ENCODE measurements at places on chromosomes 13 and 19.
A peak's percentile ranks its signal among the peaks of the same experiment; 100 is the strongest.

DNA sequence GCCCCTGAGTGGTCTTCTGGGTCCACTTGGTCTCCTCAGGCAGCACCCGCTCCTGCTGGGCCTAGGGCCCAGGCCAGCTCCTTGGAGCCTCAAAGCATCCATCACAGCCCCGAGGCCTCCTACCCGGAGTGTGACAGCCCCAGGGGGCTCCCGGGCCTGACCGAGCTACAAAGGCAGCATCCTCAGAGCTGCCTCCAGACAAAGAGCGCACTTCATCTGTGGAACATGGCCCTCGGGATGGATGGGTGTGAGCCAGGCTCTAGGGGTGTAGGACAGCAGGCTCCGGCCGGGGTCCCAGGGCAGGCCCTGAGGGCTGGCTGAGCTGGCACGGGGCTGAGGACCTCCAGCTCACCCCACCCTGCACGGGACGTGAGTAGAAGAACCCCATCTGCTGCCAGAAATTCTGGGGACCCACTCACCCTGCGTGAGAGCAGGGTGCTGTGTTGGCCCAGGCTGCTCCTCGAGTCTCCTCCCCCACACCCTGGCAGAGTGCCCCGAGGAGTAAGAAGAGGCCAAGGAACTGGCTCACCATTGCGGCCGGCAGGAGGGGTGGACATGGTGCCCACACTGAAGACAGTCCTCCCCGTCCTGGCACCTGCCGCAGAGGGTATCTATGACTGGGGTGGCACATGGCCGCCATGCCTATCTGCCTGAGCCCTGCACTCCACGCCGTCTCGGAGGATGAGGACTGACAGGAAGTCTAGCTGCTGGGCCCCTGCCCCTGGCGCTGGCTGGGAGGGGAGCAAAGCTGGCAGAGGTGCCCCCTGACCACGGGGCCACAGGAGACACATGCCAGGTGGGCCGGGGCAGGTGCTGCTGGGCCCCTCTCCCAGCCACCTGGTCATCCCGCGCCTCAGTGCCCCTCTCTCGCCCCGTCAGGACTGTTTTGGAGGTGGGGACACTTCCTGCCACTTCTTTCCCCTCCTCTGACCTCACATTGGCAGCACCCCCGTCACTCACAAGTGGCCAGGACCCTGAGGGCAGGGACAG is 22.3 kb downstream of the CEBPG start:
- no peak for DNase-seq

DNA sequence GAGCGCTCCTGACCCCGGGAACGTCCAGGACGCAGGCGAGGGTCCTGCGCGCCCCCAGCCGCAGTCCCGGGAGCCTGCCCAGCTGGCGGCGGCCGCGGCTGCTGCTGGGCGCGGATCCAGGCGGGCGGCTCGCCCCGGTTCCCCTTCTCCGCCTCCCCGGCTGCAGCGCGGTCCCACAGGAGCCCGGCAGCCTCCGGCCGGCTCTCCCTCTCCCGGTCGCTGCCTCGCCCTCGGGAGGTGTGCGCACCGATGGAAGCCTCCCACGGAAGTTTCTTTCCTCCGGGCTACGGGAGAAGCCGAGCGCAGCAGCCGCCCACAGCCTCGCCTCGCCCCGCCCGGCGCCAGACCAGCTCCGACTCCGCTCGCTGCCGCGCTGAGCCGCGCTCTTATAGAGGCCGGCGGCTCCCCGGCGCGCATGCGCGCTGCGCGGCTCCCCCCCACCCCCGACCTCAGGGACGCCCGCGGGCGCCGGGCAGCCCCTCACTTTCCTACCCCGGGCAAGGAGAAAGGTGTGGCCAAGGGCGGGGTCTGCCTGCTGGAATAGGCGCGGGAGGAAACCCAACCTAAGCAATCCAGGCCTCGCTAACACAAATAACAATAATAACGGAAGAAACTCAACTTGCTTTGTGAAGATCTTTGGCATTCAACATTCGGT is at the start of gene SHISA2:
Gene SHISA2, minus strand, starts transcription at position 360 of the 655 bp plus-strand sequence. CDS start 1,041 bp downstream, outside the sequence.
- DNase-seq: peak; percentile 30

DNA sequence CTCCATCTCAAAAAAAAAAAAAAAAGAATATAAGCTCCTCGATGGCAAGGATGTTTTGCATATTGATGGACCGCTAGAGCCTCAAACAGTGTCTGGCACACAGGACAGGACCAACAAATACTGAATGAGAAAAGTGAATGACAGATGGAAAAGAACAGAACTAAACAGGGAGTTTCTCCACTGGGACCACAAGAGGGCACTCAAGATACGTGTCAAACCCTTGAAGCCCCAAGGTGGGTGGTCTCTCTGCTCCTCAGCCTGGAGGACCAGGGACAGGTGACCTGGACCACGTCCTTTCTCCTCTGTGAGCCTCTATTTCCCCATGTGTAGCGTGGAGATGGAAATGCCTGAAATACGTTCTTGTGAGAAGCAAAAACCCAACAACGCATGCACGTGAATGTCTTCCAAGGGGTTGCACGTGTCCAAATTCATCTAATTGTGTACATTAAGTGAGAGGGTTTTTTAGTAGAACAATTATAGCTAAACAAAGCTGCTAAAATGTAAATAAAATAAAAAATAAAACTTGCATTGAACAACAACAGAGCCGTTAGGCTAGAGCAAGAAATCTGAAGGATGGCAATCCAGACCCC is 5.7 kb upstream of the CDC42EP5 start:
- DNase-seq: peak; percentile 48

GRCh38 chr19:6694147-6694815 is 24.3 kb upstream of the TNFSF14 start:
- no peak for DNase-seq

DNA sequence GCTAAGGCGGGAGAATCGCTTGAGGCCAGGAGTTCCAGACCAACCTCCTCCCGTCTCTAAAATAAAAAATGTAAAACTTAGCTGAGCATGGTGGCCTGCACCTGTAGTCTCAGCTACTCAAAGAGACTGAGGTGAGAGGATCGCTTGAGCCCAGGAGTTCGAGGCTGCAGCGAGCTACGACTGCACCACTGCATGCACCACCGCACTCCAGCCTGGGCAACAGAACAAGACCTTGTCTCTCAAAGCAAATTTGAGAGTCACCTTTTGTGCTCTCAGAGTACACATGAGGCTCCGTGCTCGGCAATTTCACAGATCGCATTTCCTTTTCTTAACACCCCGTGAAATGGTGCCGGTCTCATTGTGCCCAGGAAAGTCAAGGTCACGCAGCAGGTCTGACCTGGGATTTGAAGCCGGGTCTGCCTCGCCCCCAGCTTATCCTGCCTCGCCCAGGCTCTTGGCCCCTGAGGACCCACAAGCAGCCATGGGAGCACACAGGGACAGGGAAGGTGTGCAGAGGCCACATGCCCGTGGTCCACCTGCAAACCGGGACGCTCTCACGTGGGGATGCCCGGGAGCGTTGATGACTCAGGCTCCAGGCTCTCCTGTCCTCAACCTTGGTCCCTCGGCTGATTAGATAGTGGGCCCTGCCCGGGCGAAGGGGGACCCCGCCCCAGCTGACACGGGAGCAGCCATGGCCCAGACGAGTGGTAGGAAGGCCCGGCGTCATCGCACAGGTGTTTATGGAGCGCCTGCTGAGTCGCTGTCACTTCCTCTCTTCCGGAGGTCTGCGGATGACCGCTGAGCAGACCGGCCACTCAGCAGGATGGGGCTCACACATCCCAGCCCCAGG is 1.1 kb upstream of the SMIM24 start:
- no peak for DNase-seq

- no peak for DNase-seq
Observed at GRCh38 chr13:46496086-46496485, 56.9 kb upstream of the LRCH1 start.

GRCh38 chr13:78816592-78816991 is 157.6 kb upstream of the OBI1 start:
- no peak for DNase-seq

DNA sequence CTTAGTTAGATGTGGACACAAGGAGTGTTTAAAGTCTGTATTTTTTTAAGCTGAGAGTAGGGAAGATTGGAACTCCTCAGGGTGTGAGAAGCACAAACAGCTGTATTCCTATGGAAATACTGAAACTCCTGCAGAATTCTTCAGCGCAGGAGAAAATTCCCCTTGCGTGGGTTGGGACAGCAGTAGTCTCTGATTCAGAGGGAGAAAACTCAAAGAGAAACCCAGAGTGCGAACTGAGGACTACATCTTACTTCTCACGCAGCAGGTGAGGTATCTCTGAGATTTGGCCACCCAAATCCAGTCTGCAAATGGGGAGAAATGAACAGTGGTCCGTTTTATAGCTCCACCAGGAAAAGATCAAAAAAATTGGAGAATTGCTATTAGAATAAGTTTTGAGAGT is 60.9 kb downstream of the FRY start:
- DNase-seq: no peak

DNA sequence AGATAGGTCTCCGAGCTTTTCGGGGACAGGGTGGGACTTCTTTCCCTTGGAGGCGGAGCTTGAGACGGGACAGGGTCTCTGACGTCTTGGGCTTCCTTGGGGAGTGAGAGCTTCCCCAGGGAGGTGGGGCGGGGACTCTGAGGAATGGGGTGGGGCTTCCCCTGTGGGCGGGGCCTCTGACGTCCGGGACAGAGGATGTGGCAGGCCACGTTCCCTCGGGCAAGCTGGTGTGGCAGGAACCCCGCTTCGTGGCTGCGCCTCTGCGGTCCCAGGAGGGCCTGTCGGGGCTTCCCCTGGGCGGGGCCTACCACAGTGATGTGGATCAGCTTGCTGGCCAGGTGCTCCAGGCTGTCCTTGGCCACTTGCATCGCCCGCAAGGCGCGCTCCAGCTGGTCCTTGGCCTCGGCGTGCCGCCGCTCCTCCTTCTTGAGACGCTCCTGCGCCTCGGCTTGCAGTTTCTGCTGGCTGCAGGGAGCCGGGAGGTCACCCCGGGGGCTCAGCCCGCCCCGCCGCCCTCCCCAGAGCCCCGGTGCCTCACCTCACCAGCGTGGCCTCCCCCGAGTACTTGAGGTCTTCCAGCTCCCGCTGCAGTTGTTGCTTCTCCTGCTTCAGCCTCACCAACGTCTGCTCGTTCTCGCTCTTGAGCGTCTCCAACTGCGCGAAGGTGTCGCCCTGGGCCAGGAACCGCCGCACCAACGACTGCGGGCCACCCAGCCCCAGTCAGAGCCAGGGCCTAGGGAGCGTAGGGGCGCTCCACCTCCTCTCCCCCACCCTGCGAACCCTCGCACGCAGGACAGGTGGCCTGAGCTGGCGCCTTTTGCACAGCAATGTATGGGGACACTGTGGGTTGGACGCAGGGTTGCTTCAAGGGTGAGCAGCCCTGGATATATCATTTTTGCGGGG is 3.3 kb upstream of the RGL3 start:
- DNase-seq: peak; percentile 83

DNA sequence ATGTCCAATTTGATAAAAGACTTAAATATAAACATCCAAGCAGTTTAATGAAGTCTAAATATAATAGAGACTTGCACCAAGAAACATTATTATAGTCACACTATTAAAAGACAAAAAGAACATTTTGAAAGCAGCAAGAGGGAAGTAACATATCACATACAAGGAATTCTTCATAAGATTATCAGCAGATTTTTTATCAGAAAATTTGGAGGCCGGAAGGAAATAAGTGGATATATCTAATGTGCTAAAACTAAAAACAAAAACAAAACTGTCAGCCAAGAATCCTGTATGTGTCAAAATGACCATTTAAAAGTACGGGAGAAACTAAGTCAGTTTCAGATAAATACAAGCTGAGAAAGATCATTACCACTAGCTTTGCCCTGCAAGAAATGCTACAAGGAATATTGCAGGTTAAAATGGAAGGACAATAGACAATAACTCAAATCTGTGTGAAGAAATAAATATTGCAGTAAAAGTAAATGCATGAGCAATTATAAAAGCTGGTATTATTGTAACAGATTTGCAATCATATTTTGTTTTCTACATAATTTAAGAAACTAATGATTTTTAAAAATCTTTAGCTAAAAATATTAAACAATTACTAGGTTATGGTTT is 1665.9 kb upstream of the PCDH20 start:
- no peak for DNase-seq

DNA sequence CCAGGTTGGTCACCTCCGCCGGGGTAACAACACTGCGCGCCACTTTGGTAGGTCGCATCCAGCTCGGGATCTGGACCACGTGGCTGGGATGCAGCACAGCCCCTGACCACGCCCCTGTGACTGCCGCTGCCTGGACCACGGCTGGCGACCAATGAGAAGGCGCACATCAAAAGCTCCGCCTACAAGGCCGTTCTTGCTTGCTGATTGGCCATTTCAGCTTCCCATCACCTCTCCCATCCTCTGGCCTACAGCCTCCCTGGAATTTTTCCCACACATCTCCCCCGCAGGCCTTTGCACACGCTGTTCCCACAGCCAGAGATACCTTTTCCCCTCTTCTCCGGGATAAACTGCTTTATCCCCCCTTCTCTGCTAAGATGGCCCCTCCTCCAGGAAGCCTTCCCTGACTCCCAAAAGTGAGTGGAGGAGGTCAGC is 12.5 kb upstream of the MAP1S start:
- DNase-seq: no peak

GRCh38 chr19:44111910-44112463 is 1.2 kb upstream of the ZNF225 start:
- DNase-seq: no peak

DNA sequence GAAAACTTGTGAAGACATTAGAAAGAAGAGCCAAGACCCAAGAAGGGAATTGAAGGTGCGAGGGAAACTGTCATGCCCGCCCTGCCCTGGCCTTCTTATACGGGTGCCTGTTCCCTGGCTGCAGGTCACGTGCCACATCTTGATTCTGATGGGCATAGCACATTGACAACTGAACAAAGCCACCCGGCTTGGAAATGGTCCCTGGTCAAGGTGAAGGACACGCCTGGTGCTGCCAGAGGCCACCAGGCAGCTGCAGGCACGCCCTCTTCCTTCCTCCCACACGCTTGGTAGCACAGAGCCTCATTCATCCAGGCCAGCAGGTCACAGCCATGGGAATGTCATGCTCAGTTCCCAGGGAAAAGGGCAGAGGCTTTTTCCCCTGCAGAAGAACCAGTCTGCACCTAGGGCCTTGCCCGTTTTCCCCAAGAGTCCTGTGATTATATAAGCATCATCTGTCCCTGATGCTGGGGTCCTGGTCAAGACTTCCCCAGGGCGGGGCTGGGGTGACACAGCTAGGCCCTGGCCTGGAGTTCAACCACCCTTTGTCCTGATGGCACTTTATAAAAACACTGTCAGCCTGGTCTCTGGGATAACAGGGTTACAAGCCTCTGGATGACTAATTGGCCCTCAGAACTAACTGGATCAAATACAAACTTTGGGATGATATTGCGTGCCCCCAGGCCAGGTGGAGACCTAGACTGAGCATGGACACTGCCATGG is 56.0 kb downstream of the CDADC1 start:
- no peak for DNase-seq

GRCh38 chr19:33403221-33403972 is 29.9 kb downstream of the CEBPG start:
- DNase-seq: no peak
